ENCODE measurements at places on chromosomes 2 and 18.
A peak's percentile ranks its signal among the peaks of the same experiment; 100 is the strongest.

- DNase-seq: no peak
Measured at GRCh38 chr2:52933878-52934277, 833.7 kb upstream of the CHAC2 start.

DNA sequence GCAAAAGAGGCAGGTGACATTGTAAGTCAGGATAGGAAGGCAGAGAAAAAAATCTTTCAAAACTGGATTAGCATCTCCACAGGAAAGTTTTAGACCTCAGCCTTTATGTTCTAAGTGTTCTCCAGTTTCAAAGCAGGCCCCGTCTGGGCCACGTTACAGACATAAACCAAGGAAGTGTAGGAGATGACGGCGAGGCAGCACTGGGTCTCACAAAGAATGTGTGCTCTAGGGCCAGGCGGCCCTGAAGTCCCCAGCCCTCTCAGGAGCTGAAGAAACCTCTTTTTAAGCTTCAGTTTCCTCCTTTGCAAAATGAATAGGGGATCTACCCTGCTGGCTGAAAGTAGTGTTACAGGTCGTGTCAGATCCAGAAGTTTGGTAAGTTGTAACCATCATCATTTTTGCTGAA, 81.7 kb downstream of the SPRED2 start:
- no peak for DNase-seq

DNA sequence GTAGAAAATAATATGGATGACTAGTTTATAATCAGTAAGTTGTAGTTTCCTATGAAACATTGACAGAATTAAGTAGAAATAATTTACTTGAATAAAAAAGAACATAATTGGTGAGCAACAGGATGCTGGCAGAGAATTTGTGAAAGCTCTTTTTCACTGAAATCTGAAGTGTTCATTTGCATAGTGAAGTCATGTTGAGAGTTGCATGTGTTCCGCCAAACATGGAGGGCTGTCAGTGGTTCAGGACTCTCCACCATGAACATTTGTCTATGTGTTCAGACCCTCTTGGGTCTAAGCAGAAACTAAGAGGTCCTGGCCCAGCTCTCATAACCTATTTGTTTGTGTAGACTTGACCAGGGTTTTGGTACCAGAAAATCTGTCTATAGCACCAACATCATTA, 182.5 kb upstream of the LINC00305 start:
- DNase-seq: no peak

DNA sequence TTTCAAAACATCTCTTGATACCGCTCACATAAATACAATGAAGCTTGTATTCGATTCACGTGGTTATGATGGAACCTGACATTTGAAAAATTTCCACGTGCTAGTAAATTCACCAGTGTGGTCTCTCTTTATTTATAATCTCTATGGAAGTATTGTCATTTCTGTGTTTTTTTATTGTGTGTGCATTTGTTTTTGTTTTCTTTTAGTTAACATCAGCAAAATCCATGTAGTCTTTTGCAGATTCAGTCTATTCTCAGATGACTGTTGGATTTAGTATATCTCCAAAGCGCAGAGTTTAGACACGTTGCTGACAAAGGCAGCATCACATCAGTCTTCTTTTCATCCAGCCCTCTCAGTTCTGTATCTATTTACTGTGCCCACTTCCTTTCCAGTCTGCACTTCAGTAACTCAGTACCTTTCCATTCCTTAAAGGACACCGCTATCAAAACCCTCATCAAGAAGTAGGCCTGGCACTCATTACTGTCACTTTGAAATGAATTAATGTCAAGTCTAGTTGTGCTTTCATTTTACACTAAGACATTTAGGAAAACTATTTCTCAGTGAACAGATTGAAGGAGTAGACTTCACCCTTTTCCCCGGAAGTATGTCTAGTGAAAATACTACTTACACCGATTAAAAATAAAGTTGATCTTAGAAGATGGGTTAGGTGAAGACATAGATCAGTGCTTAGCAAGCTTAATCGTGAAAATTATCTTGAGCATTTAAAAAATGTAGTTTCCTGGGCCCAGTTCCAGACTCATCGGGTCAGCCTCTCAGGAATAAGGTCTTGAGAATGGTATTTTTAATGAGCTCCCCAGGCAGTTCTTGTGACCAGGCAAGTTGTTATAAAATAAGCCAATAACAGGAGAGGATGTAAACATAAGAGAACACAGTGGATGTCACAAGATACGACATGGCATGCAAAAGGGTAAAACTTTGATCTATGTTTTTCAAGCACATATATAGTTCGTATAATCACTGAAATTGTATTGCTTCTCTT, 506.8 kb upstream of the ZEB2 start:
- DNase-seq: no peak

DNA sequence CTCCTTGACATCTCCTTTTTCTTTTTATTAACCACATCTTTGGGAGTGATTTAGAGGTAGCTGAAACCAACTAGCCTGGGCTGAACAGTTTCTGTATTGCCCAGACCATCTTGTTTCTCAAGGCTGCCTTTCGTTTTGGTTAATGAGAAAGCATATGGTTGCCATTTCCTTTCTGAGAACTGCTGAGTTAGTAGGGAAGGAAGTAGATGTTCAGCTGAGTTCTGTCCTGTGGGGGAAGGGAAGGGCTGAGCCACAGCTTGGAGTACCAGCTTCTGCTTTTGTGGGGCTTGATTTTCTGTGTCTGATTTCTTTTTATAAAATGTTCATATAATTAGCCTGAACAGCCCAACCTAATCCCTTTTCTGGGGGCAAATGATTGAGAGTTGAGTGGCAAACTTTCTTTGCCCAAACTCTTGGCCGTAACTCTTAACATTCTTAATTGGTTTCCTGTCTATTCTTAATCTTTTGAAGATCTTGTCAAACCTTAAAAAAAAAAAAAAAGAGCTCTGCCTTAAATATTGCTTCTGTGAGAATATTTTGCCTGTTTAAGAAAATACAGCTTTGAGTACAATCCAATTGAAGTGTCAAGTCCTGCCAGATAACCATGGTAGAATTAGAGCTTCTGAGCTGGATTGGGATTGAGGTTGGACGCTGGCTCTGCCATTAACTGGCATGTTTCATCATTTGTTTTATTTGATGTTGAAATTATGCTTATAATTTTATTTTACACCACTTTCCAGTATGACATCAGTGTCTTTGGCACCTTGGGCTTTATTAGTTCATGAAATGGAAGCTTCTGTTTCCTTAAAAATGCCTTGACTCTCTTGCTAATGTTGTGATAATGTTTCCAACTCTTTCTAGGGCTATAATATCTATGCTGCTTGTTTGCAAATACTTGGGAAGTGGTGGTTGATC, 1.9 kb upstream of the NABP1 start:
- DNase-seq: peak; percentile 50

DNA sequence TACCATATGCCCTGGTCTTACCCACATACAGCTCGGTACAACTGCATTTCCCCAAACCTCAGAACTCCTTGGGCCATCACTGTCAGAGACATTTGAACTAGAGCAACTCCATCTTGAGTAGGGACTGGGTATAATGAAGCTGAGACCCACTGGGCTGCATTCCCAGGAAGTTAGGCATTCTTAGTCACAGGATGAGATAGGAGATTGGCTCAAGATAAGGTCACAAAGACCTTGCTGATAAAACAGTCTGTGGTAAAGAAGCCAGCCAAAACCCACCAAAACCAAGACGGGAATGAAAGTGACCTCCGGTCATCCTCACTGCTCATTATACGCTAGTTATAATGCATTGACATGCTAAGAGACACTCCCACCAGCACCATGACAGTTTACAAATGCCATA, 131.3 kb downstream of the PIK3C3 start:
- no peak for DNase-seq

- no peak for DNase-seq
Measured at GRCh38 chr2:212711856-212712255, 173.3 kb upstream of the ERBB4 start.

GRCh38 chr2:134788417-134788816, 50.0 kb upstream of the ACMSD start:
- DNase-seq: no peak

- DNase-seq: no peak
Measured at GRCh38 chr2:64119369-64119768, 24.9 kb downstream of the PELI1 start.

DNA sequence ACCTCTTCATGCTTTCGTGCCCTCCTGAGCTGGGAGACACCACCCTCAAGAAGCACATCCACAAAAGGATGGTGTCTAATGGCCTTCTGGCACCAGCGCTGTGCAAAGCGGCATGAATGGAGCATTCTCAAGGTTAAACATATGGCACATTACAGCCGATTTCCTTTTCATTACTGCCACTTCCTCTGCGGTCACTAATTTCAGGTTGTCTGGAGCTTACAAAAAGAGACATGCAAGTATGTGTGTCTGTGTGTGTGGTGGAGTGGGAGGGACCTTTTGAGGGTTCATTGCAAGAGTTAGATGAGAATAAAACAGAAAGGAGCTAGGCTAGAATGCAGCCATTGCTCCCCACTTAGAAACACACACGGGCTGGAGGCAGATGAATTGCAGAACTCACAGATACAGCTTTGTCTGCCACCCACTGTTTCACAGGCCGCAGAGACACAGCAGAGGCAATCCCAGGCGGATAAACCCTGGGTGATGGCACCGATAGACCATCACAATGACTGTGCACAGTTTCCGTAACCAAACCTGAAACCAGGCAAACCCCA, 76.0 kb downstream of the TGIF1 start:
- DNase-seq: no peak

DNA sequence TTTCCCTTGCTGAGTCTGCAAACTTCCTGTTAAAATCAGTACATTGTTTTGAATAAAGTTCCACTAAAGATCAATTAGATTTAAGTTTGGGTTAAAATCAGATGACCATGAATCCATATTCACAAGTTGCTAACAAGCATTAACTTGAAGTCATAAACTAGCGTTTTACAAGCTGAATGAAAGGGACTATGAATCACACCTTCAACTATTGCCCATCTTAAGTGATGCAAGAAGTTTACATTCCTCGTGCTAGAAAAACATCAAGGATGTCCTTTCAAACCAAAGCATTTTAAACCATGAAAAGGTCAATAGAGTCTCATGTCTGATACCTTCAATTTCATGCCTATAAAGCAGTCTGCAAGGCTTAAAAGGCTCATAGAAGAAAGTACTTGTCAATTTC, 257.2 kb upstream of the SYT4 start:
- no peak for DNase-seq

GRCh38 chr2:37800176-37800858, 124.8 kb upstream of the RMDN2 start:
- DNase-seq: no peak

DNA sequence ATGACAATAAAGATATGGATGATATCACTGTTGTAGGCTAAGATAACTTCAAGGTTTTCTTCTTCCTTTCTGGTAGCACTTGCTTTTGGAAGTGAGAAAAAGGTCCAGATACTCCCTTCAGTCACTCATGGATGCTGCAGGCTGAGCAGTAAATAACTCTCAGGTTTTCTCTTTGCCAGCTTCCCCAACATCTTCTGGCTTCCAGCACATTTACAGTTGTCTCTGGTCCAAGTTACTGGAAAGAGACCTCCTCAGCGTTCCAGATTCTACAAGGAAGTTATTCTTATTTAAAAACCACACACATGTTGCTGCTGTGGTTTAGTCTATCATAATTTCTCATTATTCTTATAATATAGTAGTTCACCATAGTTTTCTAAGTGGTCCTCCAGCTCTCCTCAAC, 383.4 kb downstream of the PLCL1 start:
- no peak for DNase-seq

Measured in stimulated activated CD4-positive, alpha-beta T cell treated with anti-CD3 and anti-CD28 coated beads, TNF-alpha, amount 100 ng/mL, for 4 hours (primary cell).